ENCODE measurements at places on chromosomes 4 and X. TPM values are rescaled to one million over a fixed set of nuclear protein-coding genes. Genes with fewer than 3 reads are reported as not detected.

The FMR1NB gene
- not detected for total RNA-seq

The STIM2 gene
- 43.9 TPM for total RNA-seq

The ETDA gene
- not detected for total RNA-seq

The INTU gene
- total RNA-seq: 11.1 TPM

The MAGEA1 gene
- total RNA-seq: not detected

GRCh38 chr4:1567808-1568581 is 116.1 kb downstream of the FAM53A start:
- H3K4me1 ChIP-seq: no peaks in the 10 kb centered on the region
- H3K27me3 ChIP-seq: peaks cover 41% of the 10 kb centered on the region
- no peak overlapping the region for H3K27ac ChIP-seq
- no peaks in the 10 kb centered on the region for H3K36me3 ChIP-seq
- H3K4me3 ChIP-seq: no peak overlapping the region

GRCh38 chr4:87570290-87570805 is 38.0 kb upstream of the DSPP start:
- no peaks in the 10 kb centered on the region for H3K27me3 ChIP-seq
- no peak overlapping the region for H3K27ac ChIP-seq
- no peaks in the 10 kb centered on the region for H3K36me3 ChIP-seq
- H3K4me1 ChIP-seq: no peaks in the 10 kb centered on the region
- no peak for DNase-seq
- no peak overlapping the region for H3K4me3 ChIP-seq

DNA sequence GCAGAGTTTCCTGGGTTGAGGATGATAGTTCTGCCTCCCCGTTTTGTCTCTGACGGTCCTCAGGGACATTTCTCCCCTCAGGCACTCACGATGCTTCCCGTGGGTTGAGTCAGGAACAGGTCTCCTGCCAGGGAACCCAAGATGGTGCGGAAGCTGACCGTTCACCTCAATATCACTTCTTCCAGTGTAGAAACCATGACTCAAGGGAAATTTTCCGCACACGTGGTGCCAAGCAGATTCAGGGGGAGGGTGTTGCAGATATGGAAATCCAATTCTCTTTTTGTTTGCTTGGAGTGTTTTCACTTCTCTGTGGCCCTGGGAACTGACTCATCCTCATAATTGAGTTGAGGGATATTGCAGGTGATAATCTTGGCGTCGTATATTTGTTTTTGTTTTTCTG is 46.7 kb downstream of the CXorf49B start:
- no peak overlapping the region for H3K4me3 ChIP-seq
- no peaks in the 10 kb centered on the region for H3K36me3 ChIP-seq
- H3K4me1 ChIP-seq: no peaks in the 10 kb centered on the region
- H3K27me3 ChIP-seq: no peaks in the 10 kb centered on the region

- no peak overlapping the region for H3K27ac ChIP-seq
- H3K4me3 ChIP-seq: no peak overlapping the region
- H3K36me3 ChIP-seq: peaks cover 47% of the 10 kb centered on the region
- H3K27me3 ChIP-seq: no peaks in the 10 kb centered on the region
- H3K4me1 ChIP-seq: no peaks in the 10 kb centered on the region
- DNase-seq: no peak
Measured at GRCh38 chr4:94621491-94622080, 136.2 kb upstream of the BMPR1B start.

DNA sequence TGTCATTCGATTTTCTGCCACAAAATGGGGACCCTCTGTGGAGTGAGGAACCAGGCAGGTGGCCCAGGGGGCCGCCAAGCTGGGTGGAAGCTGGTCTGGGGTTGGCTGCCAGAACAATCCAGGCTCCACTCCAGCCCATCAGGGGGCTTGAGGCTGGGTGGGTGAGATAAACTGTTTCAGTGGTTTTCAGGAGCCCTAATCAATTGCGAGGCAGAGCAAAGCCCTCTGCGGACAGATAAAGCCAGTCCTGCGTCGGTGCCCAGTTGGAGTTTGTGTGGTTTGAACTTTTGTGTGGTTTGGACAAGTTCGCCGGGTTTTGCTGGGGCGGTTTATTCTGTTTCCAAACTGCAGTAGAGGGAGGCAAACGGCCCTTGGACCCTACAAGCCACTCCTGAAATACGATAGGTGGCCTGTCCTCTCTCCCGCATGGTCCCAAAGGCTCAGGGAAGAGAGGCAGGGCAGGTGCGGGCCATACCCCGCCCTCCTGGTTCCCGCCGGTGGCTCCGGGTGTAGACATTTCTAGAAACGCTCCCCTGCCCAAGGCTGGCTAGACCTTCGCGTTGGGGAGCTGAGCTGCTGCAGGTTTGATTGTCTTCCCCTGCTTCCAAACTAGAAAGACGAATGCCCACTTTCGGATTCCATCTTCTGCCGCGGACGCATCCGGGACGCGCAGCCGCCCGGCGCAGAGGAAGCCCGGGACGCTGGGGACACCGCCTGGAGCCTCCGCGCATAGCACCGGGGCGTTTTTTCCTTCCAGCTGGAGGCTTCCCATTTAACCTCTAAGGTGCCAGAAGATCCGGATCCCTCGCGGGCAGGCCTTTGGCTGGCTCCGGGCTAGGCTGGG is 169.0 kb upstream of the BCOR start:
- peak overlapping the region; percentile 73 for H3K27ac ChIP-seq
- H3K4me3 ChIP-seq: peak overlapping the region; percentile 63
- H3K4me1 ChIP-seq: peaks cover 22% of the 10 kb centered on the region
- no peaks in the 10 kb centered on the region for H3K27me3 ChIP-seq

DNA sequence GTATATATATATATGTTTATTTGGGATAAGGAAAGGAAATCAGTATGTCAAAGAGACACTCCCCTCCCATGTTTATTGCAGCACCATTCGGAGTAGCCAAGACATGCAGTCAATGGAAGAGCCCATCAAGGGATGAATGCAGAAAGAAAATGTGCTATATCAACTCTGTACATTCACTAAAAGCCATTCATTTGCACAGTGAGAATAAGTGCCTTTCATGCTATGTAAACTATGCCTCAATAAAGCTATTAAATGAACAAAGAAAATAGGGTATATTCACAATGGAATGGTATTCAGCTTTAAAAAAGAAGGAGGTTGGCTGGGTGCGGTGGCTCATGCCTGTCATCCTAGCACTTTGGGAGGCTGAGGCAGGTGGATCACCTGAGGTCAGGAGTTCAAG is 20.3 kb downstream of the CD99 start:
- H3K4me3 ChIP-seq: no peak overlapping the region
- H3K27me3 ChIP-seq: no peaks in the 10 kb centered on the region
- no peak for DNase-seq
- H3K4me1 ChIP-seq: peaks cover 46% of the 10 kb centered on the region

DNA sequence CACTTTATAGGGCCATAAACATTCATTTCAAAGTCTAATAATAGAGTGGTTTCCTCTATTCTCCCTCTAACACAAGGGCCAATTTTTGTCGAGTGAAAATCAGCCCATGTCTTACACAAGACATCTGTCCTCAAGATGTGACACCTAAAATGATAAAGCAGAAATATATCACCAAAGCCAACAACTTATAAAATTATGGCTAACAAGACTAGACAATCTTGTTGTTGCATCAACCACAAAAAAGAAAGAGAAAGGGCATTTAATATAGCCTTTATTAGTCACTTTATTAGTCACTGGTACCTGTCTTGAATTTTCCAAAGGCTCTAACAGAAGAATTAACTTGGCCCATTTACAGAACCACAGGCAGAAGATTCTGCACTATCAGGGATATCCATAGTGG is 161.6 kb downstream of the SMIM20 start:
- H3K4me3 ChIP-seq: no peak overlapping the region
- H3K36me3 ChIP-seq: no peaks in the 10 kb centered on the region
- DNase-seq: no peak
- peak overlapping the region; percentile 74 for H3K27ac ChIP-seq
- no peaks in the 10 kb centered on the region for H3K27me3 ChIP-seq

- DNase-seq: no peak
- H3K4me3 ChIP-seq: no peak overlapping the region
- H3K27ac ChIP-seq: peak overlapping the region; percentile 49
- H3K27me3 ChIP-seq: no peaks in the 10 kb centered on the region
- no peaks in the 10 kb centered on the region for H3K36me3 ChIP-seq
- peaks cover 13% of the 10 kb centered on the region for H3K4me1 ChIP-seq
Measured at GRCh38 chrX:65634732-65635131, 32.7 kb upstream of the MSN start.

DNA sequence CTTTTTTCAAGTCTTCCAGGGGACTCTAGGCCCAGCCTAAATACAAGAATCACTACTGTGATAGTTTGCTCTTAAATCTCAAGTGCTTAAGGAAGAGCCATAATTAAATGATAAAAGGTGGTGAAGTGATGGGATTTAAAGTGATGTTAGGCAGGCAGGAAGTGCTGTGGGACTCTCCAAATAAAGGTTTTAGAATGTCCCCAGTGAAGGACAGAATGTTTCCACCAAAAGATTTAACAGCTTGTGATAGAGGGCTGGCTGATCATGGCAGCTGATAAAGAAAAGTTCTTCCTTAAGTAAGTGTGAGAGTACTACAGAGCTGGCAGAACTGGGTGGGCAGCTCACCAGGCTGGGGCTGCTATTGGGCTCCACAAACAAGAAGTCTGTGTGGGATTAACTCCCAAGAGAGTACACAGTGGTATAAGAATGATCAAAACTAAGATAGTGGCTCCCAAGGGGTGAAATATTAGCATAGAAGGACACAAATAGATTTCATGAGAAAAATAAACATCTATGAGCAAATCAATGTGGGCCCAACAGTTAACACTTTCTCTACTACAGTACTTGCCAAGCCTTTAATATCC is 637.2 kb upstream of the CPEB2 start:
- no peak overlapping the region for H3K27ac ChIP-seq
- no peaks in the 10 kb centered on the region for H3K4me1 ChIP-seq
- no peak overlapping the region for H3K4me3 ChIP-seq
- H3K27me3 ChIP-seq: no peaks in the 10 kb centered on the region

GRCh38 chr4:53620956-53621355 is 29.7 kb upstream of the LNX1 start:
- H3K4me1 ChIP-seq: no peaks in the 10 kb centered on the region
- DNase-seq: no peak
- no peak overlapping the region for H3K4me3 ChIP-seq
- no peaks in the 10 kb centered on the region for H3K27me3 ChIP-seq
- H3K27ac ChIP-seq: no peak overlapping the region

DNA sequence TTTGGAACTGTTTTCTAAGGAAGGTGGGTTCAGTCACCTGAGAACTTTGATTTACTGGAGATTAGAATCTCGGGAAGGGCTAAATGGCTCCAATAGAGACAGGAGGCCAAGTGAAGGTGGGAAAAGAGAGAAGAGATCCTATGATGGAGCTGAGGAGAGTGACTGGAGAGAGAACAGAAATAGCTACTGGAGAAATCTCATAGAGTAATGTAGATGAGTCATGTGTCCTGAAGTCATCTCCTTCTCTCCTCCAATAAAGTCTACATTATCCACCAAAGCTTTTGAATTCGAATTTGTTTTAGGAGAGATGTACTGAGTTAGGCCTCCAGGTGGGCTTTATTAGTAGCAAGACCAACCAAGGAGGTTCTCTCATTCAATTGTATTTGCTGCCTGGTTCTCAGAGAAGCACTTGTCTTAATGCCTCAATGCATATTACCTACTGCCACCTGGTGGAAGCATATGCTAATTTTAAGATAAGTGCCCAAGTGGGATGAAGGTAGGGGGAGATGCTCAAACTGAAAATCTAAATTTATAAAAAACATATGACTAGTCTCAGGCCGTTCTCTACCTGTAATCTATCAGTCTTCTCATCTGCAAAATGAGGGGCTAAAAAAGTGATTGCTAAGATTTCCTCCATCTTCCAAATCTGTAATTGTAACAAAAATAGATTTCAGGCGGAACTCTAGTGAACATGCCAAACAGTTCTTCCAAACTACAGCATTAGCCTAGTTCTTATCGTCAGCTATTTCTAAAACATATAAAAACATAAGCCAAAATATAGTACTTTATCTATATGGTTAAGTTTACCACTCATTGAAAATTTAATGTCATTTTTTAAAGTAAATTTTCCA is 24.4 kb downstream of the TXK start:
- H3K4me3 ChIP-seq: no peak overlapping the region
- no peaks in the 10 kb centered on the region for H3K27me3 ChIP-seq
- DNase-seq: no peak
- no peaks in the 10 kb centered on the region for H3K36me3 ChIP-seq
- no peak overlapping the region for H3K27ac ChIP-seq

GRCh38 chrX:39886282-39886681 is 211.5 kb downstream of the BCOR start:
- no peaks in the 10 kb centered on the region for H3K36me3 ChIP-seq
- H3K4me3 ChIP-seq: no peak overlapping the region
- no peaks in the 10 kb centered on the region for H3K4me1 ChIP-seq
- no peak overlapping the region for H3K27ac ChIP-seq

- DNase-seq: no peak
- H3K27ac ChIP-seq: no peak overlapping the region
- no peaks in the 10 kb centered on the region for H3K36me3 ChIP-seq
- peaks cover 12% of the 10 kb centered on the region for H3K4me1 ChIP-seq
Measured at GRCh38 chr4:3439391-3439790, 2.4 kb upstream of the HGFAC start.

GRCh38 chr4:168647646-168648375 is 151.0 kb downstream of the PALLD start:
- no peak overlapping the region for H3K4me3 ChIP-seq
- peaks cover 3% of the 10 kb centered on the region for H3K4me1 ChIP-seq
- no peaks in the 10 kb centered on the region for H3K27me3 ChIP-seq
- H3K36me3 ChIP-seq: no peaks in the 10 kb centered on the region
- no peak overlapping the region for H3K27ac ChIP-seq

GRCh38 chrX:115988825-115989224 is 181.7 kb upstream of the AGTR2 start:
- no peak overlapping the region for H3K4me3 ChIP-seq
- no peak for DNase-seq
- no peaks in the 10 kb centered on the region for H3K4me1 ChIP-seq
- no peak overlapping the region for H3K27ac ChIP-seq
- no peaks in the 10 kb centered on the region for H3K36me3 ChIP-seq

DNA sequence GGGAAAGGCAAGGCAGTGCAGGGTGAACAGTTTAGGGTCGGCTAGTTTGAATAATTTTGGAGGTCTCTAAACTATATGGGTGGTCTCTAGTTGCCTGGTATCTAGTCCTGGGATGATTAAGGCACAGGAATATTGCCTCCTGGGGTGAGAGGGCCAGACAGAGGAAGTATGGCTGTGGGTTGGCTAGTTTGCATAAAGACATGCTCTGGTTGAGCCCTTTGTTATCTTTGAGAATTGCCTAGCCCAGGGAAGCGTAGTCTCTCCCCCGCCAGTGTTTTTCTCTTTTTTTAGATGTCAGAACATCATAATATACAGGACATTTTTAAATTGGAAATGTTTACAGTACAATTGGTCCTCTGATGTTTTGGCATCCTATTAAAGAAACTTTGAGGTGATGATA is 163.5 kb downstream of the PWWP3B start:
- DNase-seq: no peak
- no peaks in the 10 kb centered on the region for H3K36me3 ChIP-seq
- no peak overlapping the region for H3K27ac ChIP-seq
- no peaks in the 10 kb centered on the region for H3K27me3 ChIP-seq
- no peaks in the 10 kb centered on the region for H3K4me1 ChIP-seq

- no peak for DNase-seq
- no peak overlapping the region for H3K4me3 ChIP-seq
- H3K27me3 ChIP-seq: no peaks in the 10 kb centered on the region
Measured at GRCh38 chr4:2592572-2592971, 56.1 kb downstream of the FAM193A start.

- DNase-seq: no peak
- H3K27ac ChIP-seq: no peak overlapping the region
- no peaks in the 10 kb centered on the region for H3K27me3 ChIP-seq
- H3K4me1 ChIP-seq: no peaks in the 10 kb centered on the region
- no peak overlapping the region for H3K4me3 ChIP-seq
- H3K36me3 ChIP-seq: peaks cover 81% of the 10 kb centered on the region
Measured at GRCh38 chr4:2887343-2887742, 43.7 kb downstream of the ADD1 start.

- no peaks in the 10 kb centered on the region for H3K4me1 ChIP-seq
- H3K27ac ChIP-seq: no peak overlapping the region
- no peaks in the 10 kb centered on the region for H3K36me3 ChIP-seq
- H3K27me3 ChIP-seq: no peaks in the 10 kb centered on the region
- H3K4me3 ChIP-seq: no peak overlapping the region
Measured at GRCh38 chr4:86664959-86665358, 70.8 kb downstream of the PTPN13 start.

Measured in lower lobe of right lung (tissue), 2 donors.